ENCODE measurements at places on chromosomes 12 and 14.

DNA sequence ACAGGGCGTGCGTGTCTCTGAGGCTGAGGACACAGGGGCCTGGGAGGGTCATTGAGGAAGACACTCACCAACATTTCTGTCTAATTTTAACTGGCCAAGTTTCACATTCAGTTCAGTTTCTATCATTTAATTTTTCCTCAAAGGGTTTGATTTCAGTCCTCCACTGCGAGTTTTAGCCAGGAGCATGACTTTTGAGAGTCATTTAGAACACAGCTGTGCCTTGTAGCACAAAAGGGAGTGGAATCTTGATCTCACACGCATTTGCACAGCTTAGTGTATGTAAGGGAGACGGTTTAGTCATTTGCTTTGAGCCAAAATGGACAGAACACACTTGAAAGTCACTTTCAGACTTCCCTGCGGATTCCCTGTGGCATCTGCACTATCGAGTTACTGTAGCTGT, 1090.8 kb downstream of the BCL11B start:
- no peak for DNase-seq

GRCh38 chr14:30813216-30813615, 61.1 kb upstream of the COCH start:
- DNase-seq, result no peak

DNA sequence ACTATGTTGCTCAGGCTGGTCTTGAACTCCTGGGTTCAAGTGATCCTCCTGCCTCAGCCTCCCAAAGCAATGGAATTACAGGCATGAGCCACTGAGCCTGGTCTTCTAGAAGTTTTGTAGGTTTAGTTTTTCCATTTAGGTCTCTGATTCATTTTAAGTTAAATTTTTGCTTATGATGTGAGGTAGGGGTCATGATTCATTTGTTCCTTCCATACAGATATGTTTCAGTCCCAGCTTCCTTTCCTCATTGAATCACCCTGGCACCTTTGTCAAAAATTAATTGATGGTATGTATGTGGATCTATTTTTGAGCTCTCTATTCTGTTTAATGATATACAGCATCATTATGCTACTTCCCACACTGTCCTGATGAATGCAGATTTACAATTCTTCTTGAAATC, 25.6 kb upstream of the CABP1 start:
- no peak for DNase-seq

DNA sequence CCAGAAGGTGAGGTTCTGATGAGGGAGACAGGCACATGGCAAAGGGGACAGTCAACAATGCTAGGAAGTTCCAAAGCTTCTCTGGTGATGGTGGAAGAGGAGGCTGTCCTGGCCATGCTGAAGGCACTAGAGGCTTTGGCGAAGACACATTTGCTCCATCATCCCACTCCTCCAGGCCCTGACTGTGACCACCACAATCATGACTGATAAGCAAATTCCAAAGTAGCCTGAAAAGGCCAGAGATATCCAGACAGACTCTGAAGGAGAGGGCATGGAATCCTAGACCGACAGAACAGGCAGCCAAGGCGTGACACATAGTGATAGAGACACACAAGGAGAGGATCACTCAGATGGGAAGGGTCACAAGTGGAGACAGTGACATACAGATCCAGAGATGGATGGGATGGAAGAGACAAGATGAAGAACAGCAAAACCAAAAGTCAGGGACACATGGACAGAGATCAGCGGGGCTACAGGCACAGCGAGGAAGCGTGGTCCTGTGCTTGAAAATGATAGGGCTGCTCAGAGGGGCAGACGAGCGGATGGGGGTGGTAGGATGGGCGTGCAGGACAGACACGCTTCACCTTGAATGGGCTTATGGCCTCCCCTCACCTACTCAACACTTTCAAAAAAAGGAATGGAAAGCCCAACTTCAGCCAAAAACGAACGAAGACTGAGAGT, 1.3 kb downstream of the ZFHX2 start:
- DNase-seq, result no peak

DNA sequence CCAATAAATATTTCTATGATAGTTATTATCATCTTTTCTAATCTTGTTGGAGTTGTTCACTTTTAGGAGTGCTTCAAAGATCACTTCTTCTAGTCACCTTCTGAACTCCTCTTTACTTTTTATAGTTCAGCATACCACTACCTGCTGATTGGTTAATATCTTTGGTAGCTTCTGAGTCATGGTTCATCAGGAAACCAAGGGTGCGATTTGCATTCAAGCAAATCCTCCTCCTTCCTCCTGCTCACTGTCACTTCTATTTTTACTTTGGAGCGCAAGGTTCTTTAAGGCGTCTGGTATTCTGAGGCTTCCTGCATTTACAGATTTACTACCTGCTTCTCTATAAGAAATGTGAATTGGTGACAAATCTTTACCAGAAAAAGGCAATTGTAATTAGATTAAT, 24.0 kb downstream of the SYT1 start:
- DNase-seq, result no peak

GRCh38 chr12:57208631-57209282, 7.8 kb upstream of the NXPH4 start:
- DNase-seq, result no peak

- peak; percentile 46 for DNase-seq
These were observed 334.5 kb downstream of the TMEM121 start for GRCh38 chr14:105860615-105861580.

- no peak for DNase-seq
These were observed 47.0 kb upstream of the KCNH3 start for GRCh38 chr12:49491823-49492222.

DNA sequence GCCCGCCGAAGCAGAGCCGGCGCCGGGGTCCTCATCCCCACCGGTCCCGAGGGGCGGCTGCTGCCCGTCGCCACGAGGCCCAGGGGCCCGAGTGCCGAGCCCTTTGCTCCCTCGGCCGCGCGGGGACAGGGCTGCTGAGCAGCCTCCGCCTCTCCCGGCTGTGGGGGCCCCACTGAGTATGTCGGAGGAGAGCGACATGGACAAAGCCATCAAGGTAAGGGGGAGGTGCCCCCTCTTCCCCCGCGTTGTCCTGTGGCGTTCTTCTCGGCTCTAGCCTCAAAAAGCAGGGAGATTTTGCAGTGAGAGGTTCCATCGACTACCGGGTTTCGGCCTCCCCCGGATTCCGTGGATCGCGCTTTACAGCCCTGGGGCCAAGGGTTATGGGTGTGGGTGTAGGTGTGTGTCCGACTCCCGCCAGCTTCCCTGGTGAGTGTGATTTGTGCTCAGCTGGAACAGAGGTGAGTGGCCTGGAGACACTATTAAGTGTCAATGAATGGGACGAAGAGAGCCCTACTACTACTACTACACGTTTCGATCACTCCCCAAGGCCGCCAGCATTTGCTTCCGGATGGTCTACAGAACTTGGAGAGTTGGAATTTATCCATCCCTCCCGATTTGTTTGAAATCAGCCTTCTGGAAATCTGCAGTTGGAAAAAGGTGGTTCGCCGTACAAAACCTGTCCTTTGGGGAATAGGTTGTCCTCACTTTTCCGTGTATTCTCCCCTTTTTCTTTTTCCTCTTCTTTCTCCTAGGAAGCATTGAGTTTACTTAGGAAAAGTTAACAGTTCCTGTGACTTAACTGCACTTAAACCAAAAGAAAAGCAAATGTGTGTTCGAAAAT, 748 bp downstream of the MAPKAPK5 start:
- DNase-seq, result peak; percentile 70

DNA sequence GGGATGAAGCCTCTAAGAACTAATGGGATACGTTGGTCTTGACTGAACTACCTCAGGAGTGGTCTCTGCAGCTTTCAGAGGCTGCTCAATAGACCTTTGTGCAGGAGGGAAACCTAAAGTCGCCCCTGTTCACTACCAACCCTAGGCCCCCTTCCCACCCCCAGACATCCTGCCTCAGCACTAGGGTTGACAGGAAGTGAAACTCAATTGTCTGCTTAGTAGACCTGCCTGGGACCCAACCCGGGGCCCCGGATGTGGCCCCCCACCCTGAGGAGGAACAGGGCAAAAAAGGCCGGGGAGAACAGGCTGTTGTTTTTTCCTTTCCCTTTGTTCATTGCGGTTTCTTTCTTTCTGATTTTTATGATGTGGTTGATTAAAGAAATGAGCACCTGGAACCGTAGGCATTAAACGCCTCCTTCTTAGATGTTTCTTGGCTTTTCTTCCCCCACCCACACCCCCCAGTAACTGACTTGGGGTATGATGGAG, 1.6 kb upstream of the DGKA start:
- DNase-seq, result no peak

GRCh38 chr12:104433061-104433460, 23.7 kb upstream of the CHST11 start:
- no peak for DNase-seq

DNA sequence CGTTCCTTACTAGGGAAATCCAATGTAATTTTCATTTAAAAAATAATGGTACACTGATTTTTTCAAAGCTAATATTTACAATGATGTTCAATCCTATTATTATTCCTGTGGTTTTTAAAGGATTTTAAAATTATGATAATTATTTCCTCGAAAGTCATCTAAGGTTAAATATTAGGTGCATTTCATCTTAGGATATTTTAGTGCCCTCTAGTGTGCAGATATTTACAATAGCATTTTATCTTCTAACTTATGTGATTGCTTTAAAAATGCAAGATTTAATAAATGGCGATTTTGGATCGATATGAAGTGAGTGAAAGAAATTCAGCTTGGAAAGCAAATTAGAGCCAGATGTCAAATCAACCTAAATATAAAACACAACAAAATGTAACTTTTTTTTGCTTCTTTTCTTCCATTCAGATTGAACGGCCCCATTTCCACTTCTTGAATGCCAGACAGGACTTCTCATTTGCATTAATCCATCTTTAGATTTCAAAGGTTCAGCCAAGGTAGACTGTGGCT, 293.5 kb downstream of the SLC6A15 start:
- DNase-seq, result no peak

Data from Right ventricle myocardium inferior (tissue), 1 donor.